ENCODE measurements at places on chromosomes 3 and 15.
A peak's percentile ranks its signal among the peaks of the same experiment; 100 is the strongest.

GRCh38 chr15:51621936-51622603 lies 501 bp downstream of the DMXL2 start:
- peak; percentile 56 for DNase-seq

- peak; percentile 84 for DNase-seq
Observed at GRCh38 chr3:192445770-192446644, 281.3 kb downstream of the FGF12 start.

DNA sequence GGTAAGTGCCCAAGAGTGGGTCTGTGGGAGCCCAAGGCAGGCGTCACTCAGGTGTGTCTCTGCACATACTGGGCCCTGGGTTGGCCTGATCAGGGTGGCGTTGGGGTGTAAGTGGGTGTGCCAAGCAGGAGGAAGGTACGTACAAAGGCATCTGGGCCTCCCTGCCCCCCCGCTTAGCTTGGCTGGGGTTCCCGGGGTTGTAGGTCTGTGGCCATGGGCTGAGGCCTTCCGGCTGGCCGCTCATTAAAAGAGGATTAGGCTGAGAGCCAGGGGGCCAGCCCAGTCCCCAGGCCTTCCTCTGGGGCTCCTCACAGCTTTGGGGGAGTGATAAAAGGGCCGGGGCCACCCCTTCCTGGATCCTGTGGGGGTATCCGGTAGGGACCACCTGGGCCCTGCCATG lies 13.3 kb downstream of the SEMA3F start:
- DNase-seq, result no peak

DNA sequence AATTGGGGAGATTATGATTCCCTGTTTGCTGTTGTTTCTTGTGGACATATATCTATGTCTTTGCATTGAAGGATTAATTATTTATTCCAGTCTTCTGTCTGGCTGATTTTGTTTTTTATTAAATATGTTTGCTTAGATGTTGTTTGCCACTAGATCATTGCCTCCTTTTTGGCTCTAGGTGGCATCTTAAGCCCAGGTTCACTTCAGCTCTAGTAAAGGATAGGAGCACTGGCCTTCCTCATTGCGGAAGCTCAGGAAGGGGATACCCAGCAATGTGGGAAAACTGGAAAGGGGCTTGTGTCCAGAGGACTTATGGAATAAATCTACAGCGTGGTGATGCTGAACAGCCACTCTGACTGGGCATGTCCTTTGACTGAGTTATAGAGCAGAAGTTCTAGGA lies 821.6 kb downstream of the PDCD6IP start:
- DNase-seq, result no peak

DNA sequence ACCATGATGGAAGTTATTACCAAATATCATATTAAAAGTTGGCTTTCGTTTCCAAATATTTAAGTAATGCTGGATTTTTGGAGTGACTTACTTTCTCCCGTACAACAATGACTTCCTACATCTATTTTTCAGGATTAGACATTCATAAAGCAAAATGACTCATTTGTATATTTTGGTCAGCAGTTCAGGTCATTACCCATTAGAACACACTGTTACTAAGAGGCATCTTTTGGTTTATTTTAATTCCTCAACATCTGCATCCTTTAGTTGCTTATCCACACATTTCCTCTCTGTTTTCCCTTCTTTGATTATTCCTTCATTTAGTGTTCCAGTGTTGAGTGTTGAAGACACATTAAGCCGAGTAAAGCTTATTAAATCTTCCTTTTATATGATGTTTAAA lies 348.2 kb downstream of the NAALADL2 start:
- DNase-seq, result no peak

- no peak for DNase-seq
Observed at GRCh38 chr15:91526424-91526823, 327.1 kb upstream of the SLCO3A1 start.
